ENCODE measurements at places on chromosomes 6 and 20.

- DNase-seq, result no peak
Observed at GRCh38 chr20:37345339-37346235, at the start of gene SRC. Gene SRC, plus strand, starts transcription at chr20:37346140. Its CDS starts 38,014 bp downstream, at chr20:37384154.

- DNase-seq, result no peak
Observed at GRCh38 chr20:38423541-38423940, 11.6 kb downstream of the SNHG17 start.

DNA sequence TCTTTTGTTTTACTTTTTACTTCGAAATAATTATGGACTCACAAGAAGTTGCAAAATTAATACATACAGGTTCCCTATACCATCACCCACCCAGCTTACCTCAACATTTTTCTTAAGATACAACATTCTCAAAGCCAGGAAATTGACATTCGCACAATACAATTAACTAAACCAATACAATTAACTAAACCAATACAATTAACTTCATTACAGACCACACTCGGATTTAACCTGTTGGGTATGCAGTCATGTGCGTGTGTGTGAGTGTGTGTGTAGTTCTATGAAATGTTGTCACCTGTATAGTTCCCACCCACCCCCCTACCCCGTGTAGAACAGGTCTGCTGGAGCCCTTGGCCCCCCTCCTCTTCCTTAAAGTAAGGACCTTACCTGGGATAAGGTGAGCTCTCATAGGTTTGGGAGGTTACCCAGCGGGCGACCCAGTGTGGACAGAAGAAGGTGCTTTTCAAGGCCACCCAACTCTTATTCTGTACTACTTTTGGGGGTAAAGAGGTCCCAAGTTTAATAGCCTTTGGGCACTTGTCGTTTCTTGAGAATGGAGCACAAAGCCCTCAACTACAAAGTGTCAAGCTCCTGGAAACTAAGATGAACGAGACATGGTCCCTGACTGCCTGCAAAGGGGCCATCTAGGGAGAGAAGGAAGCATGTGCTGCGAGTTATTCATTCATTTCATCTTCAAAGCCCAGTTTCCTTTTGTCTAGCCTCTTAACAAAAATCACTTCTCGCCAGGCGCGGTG is 544 bp upstream of the STK38 start:
- no peak for DNase-seq

GRCh38 chr20:1396264-1396663 is 3.4 kb upstream of the FKBP1A start:
- DNase-seq, result no peak

- no peak for DNase-seq
Observed at GRCh38 chr6:101146389-101146788, 247.1 kb upstream of the GRIK2 start.

GRCh38 chr20:50085481-50086365 is 27.2 kb downstream of the UBE2V1 start:
- peak; percentile 86 for DNase-seq

- no peak for DNase-seq
Observed at GRCh38 chr20:57059055-57059596, 207.3 kb downstream of the BMP7 start.

GRCh38 chr6:78896227-78896626 is 28.9 kb downstream of the IRAK1BP1 start:
- DNase-seq, result no peak

GRCh38 chr6:138234363-138234762 is 16.1 kb upstream of the PBOV1 start:
- no peak for DNase-seq

GRCh38 chr6:108526739-108527174 is 34.0 kb upstream of the FOXO3 start:
- peak; percentile 51 for DNase-seq

GRCh38 chr6:31308050-31308844 is 36.4 kb upstream of the HLA-C start:
- DNase-seq, result peak; percentile 13

DNA sequence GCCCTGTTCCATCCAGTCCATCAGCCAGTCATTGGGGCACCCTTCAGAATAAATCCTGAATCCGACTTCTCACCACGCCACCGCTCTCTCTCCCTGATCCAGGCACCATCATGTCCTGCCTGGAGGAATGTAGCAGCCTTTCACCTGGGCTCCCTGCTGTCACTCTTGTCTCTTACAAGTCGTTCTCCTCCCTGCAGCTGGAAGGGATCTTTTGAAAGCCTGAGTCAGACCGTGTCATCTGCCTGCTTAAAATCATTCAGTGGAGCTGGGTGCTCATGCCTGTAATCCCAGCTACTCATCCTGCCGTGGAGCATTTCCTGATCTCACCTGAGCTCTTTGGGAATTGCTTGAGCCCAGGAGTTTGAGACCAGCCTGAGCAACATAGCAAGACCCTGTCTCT is 19.2 kb upstream of the KCNG1 start:
- DNase-seq, result no peak

DNA sequence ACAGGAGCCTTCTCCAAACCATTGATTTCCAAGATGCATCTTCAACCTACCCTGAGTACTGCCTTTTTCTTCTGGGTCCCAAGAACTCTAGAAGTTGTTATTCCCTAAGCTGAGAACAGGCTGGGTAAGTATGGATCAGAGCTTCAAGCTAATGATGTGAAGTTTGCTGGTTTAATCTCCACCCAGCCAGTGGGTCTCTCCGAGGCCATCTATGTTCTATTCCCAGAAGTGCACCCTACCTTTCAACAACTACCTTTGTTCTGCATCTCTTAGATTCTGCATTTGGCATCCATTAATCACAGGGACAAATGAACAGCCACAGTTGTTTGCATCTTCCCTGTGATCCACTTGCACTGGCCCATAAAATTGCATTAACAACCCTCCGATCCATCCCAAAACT is 246.2 kb downstream of the HIVEP2 start:
- DNase-seq, result no peak

GRCh38 chr6:139240161-139241010 is 51.4 kb downstream of the TXLNB start:
- no peak for DNase-seq

- DNase-seq, result no peak
Observed at GRCh38 chr6:125750692-125751333, 1.4 kb downstream of the HEY2 start.

- no peak for DNase-seq
Observed at GRCh38 chr6:139443231-139444112, 69.0 kb upstream of the CITED2 start.

DNA sequence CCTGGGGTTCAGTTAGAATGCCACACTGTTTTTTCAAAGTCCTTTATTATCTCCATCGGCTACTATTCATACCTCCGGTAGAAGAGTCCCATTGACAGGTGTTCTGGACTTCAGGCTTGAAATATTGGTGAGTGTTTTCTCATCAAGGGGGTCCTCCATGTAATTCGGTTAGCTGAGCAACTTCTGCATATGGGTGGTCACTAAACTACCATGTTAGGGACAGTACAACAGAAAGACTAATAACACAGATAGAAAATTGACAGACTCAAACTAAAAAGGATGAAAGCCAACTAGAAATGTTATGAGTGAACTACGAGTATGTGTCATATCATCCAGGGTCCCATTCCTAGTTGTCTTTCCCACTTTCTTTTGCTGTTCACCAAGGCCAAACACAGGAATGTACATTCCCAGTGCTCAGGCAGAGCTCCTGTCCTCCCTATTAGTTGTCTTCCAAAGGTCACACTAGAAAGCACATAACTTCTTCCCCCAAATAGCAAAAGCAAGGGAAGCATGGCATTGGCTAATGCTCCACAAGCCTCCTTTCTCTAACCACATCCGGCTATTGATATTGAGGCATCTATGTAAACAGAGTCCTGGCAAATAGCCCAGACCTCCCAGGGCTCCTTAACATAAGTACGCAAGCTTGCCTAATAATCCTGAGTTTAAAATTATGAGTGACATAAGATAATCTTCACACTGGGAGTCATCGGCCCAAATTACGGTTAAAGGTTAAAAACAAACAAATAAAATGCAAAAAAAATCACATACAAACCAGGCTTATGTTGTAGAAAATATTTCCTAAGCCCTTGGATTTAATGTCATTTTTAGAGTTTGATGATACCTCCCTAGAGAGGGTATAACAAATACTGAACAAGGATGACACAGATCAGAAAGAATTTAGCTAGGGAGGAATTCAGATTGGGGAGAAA is 13.2 kb downstream of the CCN2 start:
- DNase-seq, result no peak

Data from pons (tissue), 1 donor.